ENCODE measurements at places on chromosomes 6 and 20.
A peak's percentile ranks its signal among the peaks of the same experiment; 100 is the strongest.

- no peak for DNase-seq
Observed at GRCh38 chr20:33460711-33461110, 17.1 kb upstream of the SNTA1 start.

GRCh38 chr6:118780668-118781067 lies 113.3 kb upstream of the ASF1A start:
- no peak for DNase-seq

DNA sequence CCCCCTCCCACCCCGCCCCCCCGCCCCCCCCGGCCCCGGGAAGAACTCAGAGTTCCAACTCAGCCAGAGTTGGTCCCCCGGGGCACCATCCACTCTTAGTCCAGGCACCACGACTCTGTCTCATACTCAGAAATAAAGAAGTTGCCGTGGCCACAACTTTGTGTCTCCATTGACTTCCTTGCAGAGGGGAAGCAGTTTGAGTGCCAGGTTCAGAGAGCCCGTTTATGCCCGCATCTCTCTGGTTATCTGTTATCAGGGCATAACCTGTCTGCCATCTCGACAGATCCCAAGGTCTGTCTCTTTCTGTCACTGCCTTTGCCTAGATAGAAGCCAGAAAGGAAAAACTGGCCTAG lies 605 bp downstream of the CDC5L start:
- no peak for DNase-seq

DNA sequence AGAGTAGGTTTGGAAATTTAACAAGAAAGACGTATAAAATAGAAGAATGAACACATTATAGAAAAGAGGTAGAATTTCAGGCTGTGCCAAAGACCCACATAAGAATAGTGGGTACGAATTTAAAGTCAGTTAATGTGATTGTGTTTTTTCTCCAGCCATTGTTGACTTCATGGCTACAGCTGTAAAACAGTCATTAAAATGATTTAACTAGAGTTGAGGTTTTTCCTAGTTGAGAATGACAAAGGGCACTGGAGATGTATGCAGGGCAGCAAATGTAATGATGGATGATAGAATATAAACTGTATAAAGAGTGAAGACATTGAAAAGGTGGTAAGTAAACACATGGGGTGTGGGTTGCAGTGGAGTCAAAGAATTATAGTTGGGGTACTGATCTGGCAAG lies 72.7 kb downstream of the LIN28B start:
- no peak for DNase-seq

DNA sequence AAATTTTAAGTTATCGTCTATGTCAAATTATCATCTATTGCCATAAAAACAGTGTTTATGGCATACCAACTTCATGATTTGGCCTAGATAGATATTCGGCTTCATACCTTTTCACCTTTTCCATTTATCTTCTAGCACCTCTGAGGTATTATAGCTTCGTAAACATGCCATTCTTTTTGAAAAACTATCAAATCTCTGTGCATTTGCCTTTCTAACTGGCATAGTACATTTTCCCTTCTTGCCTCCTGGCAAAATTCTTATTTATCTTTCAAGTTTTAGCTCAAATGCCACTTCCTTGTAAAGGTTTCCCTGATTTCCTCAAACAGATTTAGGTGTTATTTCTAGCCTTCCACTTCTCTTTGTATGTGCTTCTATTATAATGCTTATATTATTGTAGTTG lies 7.0 kb upstream of the REV3L start:
- no peak for DNase-seq

GRCh38 chr20:52047811-52048764 lies 143.5 kb downstream of the ZFP64 start:
- no peak for DNase-seq

DNA sequence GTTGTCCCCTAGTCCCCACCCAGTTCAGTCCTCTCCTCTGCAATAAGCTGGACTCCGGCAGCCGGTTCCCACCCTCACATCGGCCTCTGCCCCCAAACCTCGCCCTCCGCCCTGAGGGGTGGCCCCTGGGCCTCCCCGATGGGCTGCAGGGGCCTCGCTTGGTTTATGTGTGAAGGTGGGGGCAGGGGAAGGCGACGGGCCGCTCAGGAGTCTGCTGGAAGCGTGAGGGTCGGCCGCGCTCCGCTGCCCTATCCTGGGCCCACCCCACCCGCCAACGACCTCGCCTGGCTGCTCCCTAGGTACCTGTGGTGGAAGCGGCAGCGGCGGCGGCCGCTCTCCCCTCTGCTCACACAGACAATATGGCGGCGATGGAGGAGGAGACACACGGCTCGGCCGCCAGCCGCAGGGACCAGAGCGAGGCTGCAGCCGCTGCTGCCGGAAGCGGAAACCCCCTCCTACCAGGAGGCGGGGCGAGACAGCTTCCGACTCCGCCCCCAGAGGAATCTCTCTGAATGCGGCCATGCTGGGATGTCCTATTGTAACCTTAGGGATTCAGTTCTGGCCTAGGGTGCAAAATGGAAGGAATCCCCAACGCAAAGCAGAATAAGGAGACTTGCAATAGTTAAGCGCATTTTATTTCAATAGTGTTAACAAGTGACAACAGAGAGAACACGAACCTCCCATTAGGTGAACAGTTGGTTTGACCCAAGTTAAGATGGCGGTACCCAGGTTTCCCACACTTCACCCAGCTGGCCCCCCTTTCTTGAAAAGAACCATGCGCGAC lies at the start of gene CSNK2A1:
CSNK2A1 (minus strand) TSS at position 422 of the 784 bp plus-strand sequence. CDS start 35,239 bp downstream, outside the sequence.
- DNase-seq, result peak; percentile 96

DNA sequence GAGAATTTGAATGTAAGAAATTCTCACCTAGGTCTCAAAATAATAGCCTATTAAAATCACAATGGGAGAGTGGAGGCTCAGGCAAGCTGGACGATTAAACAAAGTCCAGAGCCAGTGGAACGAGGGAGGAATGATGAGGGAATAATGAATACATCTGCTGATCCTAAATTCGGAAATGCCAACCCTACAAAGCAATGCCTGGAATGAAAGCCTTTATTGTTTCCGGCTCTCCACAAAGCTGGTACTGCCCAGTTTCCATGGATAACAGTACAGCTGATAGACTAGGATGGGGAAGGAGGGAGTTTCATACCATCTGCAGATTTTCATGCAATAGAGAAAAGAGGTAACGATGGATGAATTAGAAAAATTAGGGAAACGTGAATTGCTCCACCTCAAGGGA lies 356.1 kb downstream of the CBLN4 start:
- DNase-seq, result no peak

DNA sequence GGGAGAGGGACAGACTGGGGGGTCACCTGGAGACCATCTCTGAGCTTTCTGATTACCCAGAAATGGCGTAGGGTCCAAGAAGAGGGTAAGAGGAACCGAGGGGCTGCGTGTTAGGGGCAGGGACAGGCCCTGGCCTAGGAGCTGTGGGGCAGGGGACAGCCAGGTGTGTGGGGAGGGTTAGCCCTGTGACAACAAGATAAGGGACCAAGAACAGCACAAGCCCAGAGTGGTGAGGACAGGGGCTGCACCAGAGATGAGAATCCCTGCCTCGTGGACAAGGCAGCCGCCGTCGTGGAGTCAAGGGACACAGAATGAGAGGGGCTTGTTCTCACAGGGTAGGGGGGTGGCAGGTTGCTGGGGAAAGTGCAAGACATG lies 449 bp upstream of the AVP start:
- DNase-seq, result no peak

- DNase-seq, result no peak
Observed at GRCh38 chr6:21102201-21102600, 491.4 kb upstream of the SOX4 start.

DNA sequence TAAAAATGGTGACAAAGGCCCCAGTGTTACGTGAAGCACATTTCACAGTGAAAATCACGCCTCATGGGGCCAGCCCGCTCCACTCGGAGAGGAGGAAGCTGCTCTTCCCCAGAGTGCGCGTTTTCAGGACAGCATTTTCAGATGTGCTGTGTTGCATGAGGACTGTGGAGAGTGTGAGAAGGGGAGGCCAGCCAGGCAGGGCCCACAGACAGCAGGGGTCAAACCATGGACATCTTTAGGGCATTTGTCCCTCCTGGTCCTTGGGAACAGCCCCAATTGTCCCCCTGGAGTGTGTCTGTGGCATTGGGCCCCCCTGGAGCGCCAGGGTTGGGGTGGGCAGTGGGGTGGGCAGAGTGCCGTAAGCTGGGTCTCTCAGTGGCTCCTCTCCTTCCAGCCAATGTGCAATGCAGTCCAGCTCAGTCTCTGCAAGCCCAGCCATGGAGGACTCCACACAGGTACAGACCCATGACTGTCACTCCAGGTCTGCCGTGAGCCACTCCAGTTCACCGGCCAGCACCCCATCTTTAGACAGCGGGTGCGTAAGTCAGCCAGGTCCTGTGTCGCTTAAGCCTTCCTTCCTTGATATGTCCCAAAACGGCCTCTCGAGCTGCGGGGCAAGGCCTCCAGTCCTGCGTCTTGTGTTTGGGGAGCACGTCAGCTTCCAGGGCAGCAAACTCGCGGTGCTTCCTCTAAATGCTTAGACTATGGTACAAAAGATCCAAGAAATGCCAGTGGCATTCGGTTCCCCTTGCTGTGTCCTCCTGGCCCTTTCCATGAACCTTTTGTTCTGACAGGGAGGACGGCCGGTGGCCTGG lies 159.3 kb upstream of the AFDN start:
- no peak for DNase-seq

GRCh38 chr6:150949526-150949925 lies 84.0 kb downstream of the MTHFD1L start:
- no peak for DNase-seq

DNA sequence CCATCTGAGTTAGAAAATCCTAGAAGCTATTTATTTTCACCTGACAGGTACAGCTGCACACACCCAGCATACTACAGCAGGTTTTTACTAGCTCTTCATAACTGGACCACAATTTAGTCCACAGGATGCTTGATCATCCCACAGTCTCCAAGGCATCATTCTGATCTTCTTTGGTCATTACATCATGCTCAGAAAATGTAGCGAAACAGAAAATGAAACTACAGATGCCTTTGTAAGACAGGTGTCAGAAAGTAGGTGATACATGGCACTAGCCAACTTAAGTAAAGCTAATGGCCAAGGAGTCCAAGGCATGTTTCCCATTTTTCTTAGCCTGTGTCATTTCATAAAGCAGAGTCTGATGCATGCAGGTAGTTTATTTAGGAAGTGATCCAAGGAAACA lies 102.3 kb downstream of the HTR1B start:
- DNase-seq, result no peak

- DNase-seq, result no peak
Observed at GRCh38 chr6:101266063-101266462, 127.4 kb upstream of the GRIK2 start.

DNA sequence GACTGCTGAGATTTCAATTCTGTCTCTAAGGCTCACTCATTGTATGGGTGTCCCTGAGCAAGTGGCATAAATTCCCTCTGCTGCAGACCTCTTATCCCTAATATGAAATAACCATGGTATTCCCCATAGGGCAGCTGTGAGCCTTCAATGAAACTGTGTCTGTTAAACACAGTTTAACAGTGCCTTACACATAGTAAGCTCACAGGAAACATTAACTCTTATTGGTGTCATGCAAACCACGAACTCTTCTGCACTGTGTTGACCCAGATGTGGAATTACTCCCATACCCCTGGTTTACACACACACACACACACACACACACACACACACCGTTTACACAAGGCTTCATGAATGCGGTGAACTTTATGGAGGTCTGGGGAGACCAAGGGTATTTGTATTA lies 23.2 kb downstream of the DAAM2 start:
- no peak for DNase-seq

DNA sequence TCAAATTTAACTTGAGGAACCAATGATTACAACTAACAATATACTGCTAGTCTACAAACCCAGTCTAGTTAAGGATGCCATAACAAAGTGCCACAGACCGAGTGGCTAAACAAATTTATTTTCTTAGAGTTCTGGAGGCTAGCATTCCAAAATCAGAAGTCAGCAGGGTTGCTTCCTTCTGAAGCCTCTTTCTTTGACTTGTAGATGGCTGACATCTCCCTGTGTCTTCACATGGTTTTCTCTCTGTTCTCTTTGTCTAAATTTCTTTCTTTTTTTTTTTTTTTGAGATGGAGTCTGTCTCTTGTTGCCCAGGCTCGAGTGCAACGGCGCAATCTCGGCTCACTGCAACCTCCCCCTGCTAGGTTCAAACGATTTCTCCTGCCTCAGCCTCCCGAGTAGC lies 56.1 kb downstream of the NCOA3 start:
- DNase-seq, result no peak

DNA sequence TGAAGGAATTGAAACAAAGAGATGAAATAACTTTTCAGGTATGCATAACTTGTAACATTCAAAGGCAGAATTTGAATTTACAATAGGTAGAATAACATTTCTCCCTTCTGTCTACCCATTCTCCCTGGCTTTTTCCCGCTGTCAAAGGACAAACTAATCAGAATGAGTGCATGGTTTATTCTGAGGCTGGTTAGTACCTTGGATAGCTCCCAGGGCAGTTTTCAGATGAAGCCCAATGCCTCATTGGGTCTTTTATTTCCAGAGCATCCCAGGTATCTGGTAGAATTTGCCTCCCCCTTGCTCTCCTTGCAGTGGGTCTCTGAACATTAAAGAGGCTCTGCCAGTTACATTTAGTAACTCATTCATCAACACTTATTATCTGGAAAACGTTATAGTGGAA lies 665.5 kb downstream of the BCKDHB start:
- DNase-seq, result no peak

DNA sequence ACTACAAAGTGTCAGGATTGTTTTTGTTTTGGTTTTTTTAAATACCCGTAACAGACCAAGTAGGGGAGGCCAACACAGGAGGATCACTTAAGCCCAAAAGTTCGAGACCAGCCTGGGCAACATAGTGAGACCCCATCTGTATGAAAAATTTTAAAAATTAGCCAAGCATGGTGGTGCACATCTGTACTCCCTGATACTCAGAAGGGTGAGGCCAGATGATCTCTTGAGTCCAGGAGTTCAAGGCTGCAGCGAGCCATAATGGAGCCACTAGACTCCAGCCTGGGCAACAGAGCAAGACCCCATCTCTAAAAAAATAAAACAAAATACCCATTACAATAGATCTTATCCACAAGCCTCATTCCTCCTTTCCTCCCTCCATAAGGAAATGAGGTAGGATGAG lies 28.7 kb upstream of the TM9SF4 start:
- DNase-seq, result no peak

- DNase-seq, result no peak
Observed at GRCh38 chr6:3377536-3378397, 79.1 kb downstream of the SLC22A23 start.

GRCh38 chr6:74674377-74674776 lies 531.5 kb downstream of the COL12A1 start:
- no peak for DNase-seq

DNA sequence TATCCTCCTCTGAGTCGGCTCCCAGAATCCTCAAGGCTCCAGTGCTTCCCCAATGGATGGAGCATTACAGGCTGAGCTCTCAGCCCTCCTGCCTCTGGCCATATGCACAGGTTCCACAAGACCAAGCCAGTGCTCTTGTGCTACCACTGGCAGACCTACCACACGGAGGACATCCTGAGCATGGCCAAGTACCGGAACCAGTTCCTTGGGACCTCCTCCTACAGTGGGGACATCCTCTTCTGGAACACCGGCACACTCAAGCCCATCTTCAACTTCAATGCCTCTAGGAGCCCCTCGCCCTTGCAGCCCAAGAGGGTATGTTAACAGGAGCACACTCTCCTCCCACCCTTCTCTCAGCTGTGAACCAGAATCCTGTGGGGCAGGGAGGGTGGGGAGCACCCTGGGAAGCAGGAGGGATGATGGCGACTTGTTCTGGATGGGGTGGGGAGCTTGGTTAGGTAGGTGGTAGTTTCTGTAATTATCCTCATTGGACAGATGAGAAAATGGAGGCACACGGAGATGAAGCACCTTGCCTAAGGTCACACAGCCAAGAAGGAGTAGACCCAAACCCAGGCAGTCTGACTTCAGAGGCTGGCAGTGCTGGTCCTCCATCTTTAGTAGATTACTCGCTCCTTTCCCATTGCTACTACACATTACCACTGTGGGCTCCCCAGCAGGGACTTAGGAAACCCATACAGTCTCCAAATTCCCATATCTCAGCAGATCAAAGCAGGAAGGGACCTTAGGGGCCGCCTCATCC lies 58.6 kb downstream of the EFCAB8 start:
- no peak for DNase-seq
